Uterus (tissue), 4 donors: ENCODE measurements at places on chromosomes 6 and 20. TPM values are rescaled to one million over a fixed set of nuclear protein-coding genes. Genes with fewer than 3 reads are reported as not detected.

TCP11 gene
- total RNA-seq: not detected

GRCh38 chr6:104858642-104859041 lies 1.1 kb downstream of the HACE1 start:
- peak overlapping the region; percentile 63 for H3K4me3 ChIP-seq
- H3K36me3 ChIP-seq: no peaks in the 10 kb centered on the region
- DNase-seq: no peak

DNA sequence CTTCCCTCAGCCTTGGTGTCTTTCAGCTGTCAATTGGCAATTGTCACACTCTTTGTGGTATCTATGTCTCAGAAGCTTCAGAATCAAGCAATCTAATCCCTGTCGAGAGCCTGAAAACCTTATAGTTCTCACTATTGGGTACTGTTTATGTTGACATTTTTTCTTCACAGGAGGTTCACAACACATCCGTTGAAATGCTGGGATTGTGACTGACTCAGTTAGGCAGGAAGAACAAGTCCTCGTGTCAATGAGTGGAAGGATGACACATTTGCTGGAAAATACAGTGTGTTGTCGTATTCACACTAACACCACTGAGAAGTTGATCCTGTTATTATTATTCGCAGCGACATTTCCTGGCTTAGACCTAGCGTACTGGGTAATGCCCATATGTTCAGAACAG lies 163.9 kb upstream of the CITED2 start:
- H3K4me3 ChIP-seq: no peak overlapping the region
- no peak overlapping the region for H3K27ac ChIP-seq
- H3K27me3 ChIP-seq: no peaks in the 10 kb centered on the region
- H3K36me3 ChIP-seq: no peaks in the 10 kb centered on the region

- DNase-seq: no peak
- no peaks in the 10 kb centered on the region for H3K36me3 ChIP-seq
- no peak overlapping the region for H3K4me3 ChIP-seq
- no peaks in the 10 kb centered on the region for H3K27me3 ChIP-seq
Measured at GRCh38 chr6:150129616-150130505, 13.0 kb upstream of the PPP1R14C start.

GRCh38 chr6:29764422-29765196 lies 41.4 kb downstream of the HLA-F start:
- H3K4me3 ChIP-seq: no peak overlapping the region
- no peak overlapping the region for H3K27ac ChIP-seq
- no peaks in the 10 kb centered on the region for H3K27me3 ChIP-seq
- no peaks in the 10 kb centered on the region for H3K4me1 ChIP-seq
- H3K36me3 ChIP-seq: no peaks in the 10 kb centered on the region
- DNase-seq: no peak
